Activated CD4-positive, alpha-beta memory T cell treated with anti-CD3 and anti-CD28 coated beads, Interleukin-2, amount 10 ng/mL, durations not matched to agents 7 days and 5 days (primary cell): ENCODE measurements at places on chromosomes 2 and 18.

GRCh38 chr2:237315829-237316225 lies 98.1 kb downstream of the COL6A3 start:
- no peak for DNase-seq

DNA sequence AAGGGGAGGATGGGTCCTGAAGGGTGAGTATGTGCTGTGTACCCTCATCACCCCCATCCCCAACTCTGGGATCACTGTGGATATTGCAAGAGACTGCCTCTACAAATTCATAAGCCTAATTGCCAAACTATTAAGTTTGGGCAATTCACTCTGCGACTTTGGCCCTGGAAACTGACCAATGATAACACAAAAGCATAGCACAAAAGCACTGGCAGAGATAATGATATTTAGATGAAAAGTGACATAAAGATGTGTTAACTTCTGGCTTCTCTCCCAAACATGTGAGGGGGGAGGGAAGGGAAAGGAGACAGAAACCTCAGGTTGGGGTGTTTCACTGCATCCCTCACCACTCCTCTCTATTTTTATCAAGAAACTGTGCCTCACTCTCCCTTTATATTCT lies 150.3 kb downstream of the SATB2 start:
- DNase-seq: no peak

DNA sequence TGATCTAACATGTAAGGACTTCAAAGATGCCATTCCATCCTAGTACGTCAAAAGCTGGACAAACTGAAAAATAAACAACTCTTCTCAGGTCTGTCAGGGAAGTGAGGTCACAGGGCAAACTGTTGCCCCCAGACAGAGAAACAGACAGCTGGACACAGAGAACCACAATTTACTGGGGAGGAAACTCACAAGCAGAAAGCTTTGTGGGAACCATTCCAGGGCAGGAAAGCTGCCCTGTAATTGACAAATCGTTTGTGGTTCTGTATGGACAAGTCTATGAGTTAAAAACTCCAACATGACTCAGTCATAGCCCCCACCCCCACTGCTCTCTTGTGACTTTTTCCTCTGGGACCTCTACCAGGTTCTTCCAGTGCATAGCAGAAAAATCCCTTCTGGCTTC lies 28.4 kb downstream of the MCEE start:
- DNase-seq: no peak

DNA sequence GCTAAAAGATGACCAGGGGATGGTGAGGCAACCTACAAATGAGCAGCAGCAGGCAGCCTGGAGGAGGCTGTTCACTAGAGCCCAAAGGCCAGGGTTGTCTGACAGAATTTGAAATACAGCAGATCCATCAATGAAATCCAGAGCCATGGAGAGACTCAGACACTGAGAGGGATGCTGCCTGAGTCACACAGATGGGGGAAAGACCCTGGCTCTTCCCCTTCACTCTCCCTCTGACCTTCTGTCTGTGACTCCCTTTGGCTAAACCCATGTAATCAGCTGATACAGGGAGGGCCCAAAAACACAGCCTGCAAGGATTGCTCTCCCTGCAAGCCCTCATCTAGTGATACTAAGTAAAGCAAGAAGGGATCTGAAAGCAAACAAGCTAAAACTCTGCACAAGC lies 166.5 kb upstream of the SPOPL start:
- DNase-seq: no peak

GRCh38 chr2:95354925-95355324 lies 47.6 kb upstream of the FAHD2A start:
- DNase-seq: no peak

DNA sequence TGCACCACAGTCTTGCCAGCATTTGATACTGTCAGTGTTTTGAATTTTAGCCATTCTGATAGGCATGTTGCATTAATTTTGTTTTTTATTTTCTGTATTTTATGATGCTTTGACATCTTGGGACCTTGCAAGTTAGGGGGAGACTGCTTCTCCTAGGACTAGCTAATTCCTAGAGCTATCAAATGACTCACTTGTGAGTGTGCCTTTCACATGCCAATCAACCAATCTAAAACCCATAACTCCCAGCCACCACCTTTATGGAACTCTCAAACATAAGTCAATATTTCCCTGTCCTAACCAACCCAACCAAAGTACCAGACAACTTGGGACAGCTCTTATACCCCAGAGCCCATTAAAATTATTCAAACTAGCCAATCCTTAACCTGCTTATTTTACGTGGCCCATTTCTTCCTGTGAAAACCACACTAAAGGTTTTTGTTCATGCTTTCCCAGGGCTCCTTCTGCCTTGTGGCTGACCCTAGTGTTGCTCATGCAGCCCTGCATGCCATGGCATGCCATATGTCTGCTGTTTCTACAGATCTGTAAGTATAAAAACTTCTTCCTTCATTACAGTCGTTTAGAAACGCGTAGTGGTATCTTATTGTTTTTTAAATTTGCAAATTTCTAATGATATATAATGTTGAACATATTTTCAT lies 230.1 kb downstream of the GPD2 start:
- DNase-seq: no peak

GRCh38 chr18:42231284-42231683 lies 276.2 kb downstream of the PIK3C3 start:
- no peak for DNase-seq

DNA sequence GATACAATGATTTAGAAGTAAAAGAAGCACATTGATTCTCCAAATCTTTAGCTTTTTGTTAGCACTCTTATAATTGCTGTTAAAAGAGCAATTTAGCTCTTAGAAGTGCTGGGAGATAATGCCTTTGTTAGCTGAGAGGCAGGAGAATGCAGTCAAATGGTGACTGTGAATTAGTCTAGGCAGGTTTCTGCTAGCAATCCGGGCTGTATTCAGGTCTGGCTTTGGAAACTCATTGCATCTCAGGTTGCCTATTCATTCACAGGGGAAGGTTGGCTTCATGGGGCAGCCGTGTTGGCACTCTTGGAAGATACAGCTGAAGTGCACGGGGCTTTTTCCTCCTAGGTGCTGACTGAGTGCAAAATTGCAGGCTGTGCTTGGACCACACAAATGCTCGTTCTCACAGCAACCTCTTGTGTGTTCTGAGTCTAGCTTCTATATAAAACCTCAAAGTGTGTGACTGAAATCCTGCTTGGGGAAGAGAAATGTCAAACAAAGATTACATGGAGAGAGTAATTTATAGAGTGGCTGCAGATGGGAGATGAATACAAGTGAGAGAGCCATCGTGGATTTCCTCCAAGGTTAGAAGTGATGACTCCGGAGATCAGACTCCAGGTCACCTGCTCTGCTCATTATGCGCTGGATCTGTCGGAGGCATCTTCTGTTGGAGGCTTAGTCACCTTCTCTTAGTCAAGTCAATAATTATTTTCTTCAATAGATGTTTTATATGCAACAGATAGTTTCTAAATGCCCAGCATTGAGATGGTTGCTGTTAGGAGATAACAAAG lies 167.8 kb downstream of the PMAIP1 start:
- DNase-seq: no peak

DNA sequence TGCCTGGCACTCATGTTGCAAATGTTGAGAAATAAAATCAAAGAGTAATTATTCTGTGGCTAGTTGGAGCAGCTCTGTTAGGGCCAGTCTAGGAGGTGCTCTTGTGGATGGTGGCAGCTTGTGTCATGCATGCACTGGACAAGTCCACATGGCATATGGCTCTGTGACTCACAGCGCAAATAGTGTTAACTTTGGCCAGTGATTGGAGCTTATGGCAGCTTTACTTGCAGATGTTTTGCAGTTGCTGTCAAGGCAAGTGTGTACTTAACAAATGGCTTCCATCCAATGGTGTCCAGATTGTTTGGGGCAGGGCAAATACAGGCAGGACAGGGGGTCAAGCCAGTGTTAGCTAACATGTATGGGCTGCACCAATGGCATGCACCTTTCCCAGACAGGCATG lies 26.1 kb upstream of the TMX3 start:
- DNase-seq: no peak

GRCh38 chr18:74183130-74183529 lies 34.8 kb downstream of the TIMM21 start:
- no peak for DNase-seq

DNA sequence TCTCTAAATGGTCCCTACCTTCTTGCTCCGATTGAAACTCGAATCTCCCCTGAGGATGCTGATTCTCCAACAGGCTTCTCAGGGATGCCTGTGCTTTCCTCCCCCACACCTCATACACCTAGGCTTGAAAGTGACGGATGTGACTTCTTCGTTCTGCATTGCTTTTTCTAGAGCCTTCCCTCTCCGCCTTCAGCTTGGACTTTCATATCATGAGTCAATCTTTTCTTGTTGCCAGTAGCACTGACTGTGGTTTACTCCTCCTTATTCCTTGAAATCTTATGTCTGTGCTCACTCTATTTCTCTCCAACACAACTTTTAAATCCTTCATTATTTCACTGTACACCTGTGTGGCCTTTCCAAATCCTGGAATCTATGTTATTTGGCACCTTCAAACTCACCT lies 451.4 kb downstream of the TMX3 start:
- DNase-seq: no peak

- no peak for DNase-seq
These were observed 41.5 kb downstream of the SCTR start for GRCh38 chr2:119482481-119483394.

- DNase-seq: no peak
These were observed 758.0 kb upstream of the NRXN1 start for GRCh38 chr2:51789918-51790317.

GRCh38 chr2:197322724-197323720 lies 12.4 kb upstream of the ANKRD44 start:
- no peak for DNase-seq

DNA sequence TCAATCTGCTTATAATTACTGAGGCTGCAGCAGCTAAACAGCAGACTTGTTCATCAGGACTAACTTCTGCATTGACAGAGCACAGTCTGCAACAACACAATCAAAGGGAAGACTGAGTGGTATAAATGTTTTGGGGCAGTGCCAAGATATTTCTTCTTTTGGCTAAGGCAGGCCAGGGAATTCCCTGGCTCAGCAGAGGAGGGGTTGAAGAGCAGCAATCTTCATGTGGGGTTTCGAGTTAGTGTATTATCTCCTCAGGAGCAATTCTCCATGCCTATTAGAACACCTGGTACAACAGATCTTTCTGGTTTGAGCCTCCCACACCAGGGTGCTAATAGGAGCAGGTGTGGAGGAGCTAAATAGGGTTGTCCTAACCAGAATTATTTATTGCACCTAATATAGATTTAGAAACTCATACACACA lies 103.0 kb upstream of the STK17B start:
- DNase-seq: no peak

DNA sequence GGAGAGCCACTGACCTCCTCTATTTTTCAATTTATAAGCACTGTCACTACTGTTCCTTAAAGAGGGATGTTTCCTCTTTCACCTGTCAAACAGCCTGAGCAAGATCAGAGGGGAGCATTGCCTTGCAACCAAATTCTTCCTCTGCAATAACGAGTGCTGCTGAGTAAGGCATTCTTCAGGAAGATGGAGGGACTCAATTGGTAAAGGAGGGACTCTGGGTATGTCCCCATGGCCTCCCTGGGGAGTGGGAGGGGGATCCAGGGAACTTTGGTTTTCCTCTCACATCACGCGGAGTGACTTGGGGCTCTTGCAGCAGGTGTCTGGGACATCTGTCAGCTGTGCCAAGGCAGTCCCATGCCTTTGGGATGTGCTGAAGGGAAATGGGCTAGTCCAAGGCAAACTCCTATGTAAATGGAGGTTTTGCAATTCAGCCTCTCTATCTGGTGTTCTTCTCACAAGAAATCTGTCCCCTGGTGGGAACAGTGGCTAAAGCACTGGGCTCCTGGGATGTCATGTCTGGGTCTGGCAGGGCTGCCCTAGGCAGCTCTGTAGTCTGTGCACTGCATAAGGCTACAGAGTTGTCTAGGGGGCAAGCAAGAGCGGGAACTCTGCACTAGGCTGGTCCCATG lies 14.4 kb upstream of the HES6 start:
- no peak for DNase-seq

GRCh38 chr2:217149087-217149660 lies 289.3 kb upstream of the TNP1 start:
- DNase-seq: no peak

DNA sequence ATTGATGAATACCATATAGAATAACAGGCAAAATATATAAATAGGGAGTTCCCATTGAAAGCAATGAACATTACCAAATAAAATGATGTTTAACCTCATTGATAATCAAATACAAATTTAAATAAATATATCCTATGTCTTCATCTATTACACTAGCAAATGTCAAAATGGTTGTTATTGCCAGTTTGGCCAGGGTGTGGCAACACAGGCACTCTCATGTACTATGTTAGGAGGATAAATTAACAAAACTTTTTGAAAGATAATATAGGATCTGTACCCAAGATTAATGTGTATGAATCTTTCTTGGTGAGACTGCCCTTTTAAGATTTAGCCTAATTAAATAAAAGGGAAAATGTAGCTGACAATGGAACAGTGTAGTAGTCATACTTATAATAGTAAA lies 659.3 kb downstream of the ERBB4 start:
- DNase-seq: no peak

DNA sequence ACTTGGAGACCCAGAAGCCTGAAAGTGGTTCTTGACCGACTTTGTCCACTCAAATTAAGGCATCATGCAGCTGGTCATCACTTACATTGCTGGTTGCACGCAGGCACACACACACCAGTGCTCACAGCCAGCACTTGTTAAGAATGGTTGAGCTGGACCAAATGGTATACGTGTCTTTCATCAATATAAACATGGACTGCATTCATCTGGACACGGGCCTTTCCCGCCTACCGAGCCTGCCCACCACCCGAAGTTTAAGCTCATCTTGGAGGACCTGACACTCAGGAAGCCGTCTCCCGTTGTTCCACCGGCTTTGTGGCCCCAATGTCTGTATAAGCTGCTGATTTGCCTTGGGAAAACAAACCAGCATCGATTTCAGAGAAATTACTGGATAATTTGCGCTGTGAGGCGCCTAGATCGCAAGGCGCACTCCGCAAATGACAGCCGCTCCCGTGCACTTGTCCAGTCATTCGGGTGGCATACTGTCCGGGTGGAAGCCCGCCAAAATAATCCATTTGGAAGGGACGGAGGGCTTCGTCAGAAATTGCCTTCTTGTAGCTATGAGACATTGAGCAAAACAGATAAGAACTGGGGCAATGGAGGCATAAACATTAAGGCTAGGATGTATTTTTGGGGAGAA lies 40.1 kb upstream of the AKAIN1 start:
- no peak for DNase-seq

DNA sequence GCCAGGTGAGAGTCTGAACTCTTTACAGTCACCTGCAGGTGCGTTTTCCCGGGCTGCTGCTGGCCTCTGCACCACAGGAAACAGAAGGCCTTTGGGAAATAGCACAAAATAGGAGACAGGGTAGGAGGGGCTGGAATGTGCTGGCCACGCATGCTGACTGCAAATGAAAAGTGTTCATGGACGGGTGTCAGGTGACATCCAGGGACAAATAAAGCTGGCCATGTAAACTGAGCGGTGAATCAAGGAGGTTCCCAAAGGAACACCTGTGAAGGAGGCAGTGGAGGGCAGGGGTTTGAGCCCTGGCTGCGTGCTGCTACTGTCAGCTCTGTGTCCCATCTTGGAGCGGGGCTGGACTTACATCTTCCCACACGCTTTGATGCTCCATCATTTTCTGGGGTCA lies 42.4 kb upstream of the GBX2 start:
- DNase-seq: no peak
